ENCODE measurements at places on chromosomes 16 and 17.

GRCh38 chr16:51971184-51971583 is 575.8 kb downstream of the TOX3 start:
- no peak for DNase-seq

GRCh38 chr16:4450931-4451519 is 23.4 kb downstream of the NMRAL1 start:
- no peak for DNase-seq

DNA sequence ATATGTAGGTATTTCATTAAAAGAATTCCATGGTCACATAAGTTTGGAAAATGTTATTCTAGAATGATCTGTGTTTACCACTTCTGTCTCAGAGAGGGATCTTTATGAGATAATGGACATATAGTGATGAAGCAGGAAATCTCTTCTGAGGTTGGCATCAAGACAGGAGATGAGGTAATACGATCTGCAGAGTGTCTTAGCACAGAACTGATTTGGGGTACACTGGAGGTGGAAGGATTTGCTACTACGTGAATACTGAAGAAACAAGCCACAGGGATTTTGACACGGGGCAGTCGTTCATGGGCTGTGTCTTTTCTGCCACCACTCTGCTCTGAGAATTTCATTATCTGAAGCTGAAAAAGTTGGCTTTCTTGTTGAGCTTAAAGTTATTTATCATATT is 5.5 kb downstream of the CBFB start:
- DNase-seq: no peak

- DNase-seq: no peak
Observed at GRCh38 chr17:1073241-1073962, 76.5 kb downstream of the TIMM22 start.

Data from stimulated activated CD8-positive, alpha-beta memory T cell treated with anti-CD3 and anti-CD28 coated beads, Interleukin-7, amount 100 ng/mL, for 1 hour (primary cell).